ENCODE measurements at places on chromosomes 3 and 15.

- no peak for DNase-seq
These were observed 54.0 kb upstream of the DLG1 start for GRCh38 chr3:197352382-197352781.

GRCh38 chr15:57582090-57582489 lies 9.6 kb upstream of the MYZAP start:
- DNase-seq = no peak

DNA sequence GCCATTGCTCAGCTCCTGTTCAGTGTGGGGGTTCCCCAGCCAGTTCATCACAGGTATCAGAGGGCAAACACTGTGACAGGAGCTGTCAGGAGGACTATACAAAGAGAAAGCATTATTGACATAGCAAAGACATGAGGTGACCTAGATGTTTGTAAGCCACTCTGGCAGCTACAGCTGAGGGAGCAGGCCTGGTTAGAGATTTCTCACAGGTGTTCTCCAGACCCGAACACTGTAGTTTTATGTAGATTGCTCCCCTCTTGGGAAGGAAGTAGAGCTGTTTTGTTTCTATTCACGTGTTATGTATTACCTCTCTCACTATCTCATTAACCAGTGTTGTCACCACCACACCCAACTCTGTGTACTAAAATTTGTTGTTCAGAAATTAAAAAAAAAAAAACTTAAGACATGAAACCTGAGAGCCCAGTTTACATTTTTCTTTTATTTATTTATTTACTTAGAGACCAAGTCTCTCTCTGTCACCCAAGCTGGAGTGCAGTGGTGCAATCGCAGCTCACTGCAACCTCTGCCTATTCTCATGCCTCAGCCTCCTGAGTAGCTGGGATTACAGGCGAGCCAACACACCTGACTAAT lies 123.7 kb downstream of the RBPMS2 start:
- DNase-seq = peak; percentile 16

DNA sequence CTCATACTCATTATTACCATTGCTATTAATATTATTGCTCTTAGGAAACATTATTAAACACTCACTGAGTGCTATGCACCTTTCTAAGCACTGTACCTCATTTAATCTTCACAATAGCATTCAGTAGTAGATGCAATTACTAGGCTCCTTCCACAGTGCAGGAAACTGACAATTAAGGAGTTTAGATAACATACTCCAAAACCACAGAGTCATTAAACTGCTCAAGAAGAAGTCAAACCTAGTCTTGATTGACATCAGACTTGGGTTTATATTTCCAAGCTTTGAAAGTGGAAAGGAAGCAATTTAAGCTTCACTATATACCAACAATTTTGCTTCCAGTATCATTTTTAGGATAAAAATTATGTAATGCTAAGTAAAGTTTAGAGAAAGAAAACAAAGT lies 490.1 kb upstream of the ARRDC4 start:
- DNase-seq = no peak

GRCh38 chr3:10594915-10595314 lies 89.5 kb upstream of the ATP2B2 start:
- peak; percentile 5 for DNase-seq

- no peak for DNase-seq
These were observed 633.6 kb upstream of the UBE2E2 start for GRCh38 chr3:22569570-22569969.

GRCh38 chr15:70486451-70487386 lies 276.6 kb downstream of the UACA start:
- no peak for DNase-seq

GRCh38 chr3:81913886-81914663 lies 152.6 kb upstream of the GBE1 start:
- DNase-seq = no peak

DNA sequence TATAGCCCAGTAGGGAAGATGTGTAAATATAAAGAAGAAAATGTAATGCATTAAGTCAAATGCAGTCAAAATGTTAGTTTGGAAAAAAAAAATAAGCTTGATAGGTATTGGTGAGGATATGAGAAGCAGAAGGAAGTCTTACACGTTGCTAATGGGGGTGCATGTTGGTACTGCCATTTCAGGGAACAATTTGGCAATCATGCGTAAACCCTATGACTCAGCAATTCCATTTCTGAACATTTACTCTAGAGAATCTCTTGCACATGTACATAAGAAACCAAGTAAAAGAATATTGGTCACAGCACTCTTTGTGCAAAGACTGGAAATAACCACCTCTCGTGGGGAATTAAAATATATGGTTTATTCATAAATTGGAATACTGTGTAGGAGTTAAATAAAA lies 35.5 kb upstream of the TIMP4 start:
- DNase-seq = no peak

DNA sequence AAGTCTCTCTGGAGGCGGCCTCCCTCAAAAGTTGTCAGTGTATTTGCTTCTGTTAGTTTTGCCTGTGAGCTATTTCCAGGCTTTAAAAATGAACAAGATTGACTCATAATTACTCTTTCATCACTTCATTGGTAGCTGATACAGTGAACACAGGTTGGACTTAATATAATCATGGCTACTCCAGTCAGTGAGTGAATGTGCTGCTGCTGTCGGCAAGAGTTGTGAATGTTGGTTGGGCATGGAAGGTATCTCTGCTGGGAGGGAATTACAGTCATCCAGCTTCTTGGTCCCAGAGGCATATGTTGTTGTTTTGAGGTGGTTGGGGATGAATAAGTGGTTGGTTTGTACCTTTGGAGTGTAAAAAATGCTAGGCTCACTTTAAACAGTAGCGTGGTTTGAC lies 11.5 kb downstream of the TCF12 start:
- no peak for DNase-seq

DNA sequence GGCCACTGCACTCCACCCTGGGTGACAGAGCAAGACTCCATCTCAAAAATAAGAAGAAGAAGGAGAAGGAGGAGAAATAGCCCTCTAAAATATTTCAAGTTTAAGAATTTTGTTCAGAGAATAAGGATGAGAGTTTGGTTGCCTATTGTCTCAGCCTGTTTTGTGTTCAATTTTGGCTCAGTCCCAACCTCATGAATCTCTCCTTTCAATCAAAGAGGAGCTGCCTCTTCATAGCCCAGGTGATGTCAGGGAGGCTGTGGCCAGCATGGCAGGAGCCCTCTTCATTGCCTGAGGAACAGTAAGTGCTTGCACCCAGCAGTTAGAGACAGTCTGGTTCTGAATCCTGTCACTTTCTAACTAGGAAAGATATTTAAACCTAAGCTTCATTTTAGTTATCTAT lies 55.0 kb downstream of the BDH1 start:
- no peak for DNase-seq

- no peak for DNase-seq
These were observed 38.1 kb upstream of the LDHAL6B start for GRCh38 chr15:59168536-59168935.

GRCh38 chr3:66083096-66083678 lies 44.5 kb upstream of the MAGI1 start:
- no peak for DNase-seq

DNA sequence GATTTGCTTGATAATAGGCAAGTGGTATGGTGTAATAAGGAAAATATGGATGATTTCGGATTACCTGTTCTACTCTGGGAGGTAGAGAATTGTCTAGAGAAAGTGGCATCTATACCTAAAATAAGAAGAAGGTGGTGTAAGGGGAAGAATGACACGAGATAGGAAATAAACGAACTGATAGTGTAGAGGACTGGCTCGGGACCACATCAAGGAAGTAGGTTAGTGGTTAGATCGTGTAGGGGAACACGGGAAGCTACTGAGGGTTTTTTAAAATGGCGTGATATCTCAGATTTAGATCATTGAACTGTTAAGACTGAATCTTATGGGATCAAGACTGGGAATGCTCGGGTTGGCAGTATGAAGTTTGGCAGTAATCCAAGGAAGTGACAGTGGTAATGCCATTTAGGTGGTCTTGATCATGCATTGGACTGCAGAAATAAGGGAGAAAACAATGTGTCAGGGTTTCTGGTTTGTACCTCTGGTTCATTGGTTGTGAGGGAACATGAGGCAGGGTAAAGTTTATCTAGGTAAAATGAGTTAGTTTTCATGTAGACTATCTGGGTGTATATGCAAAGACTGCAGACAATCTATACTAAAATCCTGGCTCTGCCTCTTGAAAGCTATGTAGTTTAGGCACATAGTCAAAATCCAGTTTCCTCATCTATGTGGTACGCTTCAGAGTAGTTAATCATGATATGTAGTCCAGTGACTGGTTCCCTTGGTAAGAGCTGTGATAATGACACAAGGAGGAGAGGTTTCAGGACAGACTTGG lies 7.4 kb downstream of the RPL14 start:
- DNase-seq = no peak

DNA sequence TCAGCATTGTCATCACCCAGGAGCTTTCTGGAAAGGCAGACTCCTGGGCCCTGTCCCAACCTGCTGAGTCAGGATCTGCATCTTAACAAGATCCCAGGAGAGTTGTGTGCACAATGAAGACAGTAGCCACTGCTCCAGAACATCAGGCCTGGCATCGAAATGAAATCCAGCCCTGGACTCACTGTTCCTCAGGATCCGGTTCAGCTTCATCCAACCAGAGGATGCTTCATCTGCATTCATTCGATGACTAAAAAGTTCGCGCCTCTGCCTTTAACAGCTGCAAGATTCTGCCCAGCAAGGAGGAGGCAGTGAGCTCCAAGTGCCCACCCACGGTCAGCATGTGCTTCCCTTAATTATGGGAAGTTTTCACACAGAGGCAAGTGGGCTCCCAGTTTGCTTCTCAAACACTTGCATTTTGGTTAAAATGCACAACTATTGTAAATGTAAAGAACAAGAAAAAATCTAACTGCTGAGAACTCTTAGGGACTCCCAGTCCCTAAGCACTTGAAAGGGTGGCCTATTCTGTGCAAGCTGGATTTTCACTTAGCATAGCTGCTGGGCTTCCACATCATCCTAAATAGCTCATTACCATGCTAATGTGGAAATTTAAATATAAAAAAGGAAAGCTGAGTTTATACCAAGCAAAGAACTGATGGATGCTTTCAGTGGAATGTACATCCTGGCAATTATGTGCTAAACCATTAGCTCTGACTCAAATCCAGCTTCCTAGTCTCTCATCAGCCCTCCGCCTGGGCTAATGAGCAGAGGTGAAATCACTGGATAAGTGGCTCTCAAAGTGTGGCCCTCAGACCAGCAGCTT lies 25.5 kb upstream of the ESYT3 start:
- DNase-seq = no peak

DNA sequence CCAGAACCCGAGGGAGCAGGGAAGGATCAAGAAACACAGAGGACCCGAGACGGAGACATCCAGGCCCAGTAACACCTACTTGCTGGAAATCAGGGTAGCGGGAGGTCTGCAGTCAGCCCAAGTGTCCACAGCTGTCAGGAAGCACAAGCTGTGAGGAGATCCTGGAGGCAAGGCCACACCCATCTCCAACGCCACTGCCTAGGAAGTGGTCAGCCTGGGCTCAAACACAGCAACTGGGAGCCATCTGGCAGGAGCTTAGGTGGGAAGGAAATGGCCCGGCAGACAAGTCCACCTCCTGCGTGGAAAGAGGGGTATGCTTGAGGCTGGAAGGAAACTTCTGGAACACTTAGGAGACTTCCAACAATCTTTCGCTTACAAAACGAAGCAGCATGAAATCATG lies 407.1 kb downstream of the VPS13C start:
- DNase-seq = no peak

- no peak for DNase-seq
These were observed 4.9 kb upstream of the PCYT1A start for GRCh38 chr3:196292286-196292923.

DNA sequence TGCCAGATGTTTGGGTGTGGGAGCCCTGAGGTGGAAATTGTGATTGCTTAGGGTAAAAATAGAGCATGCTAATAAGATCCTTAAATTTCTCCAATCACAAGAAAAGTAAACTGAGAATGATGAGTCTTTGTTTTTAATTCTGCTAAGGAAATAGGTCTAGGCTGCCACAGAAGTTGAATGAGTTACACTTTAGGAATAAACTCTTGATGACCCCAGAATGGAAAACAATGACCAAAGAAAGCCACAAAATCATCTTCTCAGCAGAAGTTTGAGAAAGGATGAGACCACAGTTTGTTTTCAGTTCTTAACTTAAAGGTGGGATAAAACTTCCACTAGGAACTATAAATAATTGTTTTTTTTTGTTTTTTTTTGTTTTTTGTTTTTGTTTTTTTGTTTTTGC lies 164.6 kb upstream of the BCL6 start:
- DNase-seq = no peak

DNA sequence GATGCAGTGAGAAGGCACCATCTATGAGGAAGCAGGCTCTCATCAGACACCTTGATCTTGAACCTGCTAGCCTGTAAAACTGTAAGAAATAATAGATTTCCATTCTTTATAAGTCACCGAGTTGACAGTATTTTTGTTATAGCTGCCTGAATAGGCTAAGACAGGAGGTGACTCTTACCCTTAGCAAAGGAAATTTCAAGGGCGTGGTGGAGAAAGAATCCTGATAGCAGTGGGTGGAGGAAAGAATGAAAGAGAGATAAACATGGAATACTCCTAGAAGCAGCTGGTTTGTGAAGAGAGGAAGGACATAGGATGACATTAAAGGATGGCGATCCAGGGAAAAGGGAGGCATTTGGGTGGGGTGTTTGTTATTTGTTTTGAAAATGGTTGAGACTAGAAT lies 41.4 kb downstream of the SIDT1 start:
- DNase-seq = no peak

DNA sequence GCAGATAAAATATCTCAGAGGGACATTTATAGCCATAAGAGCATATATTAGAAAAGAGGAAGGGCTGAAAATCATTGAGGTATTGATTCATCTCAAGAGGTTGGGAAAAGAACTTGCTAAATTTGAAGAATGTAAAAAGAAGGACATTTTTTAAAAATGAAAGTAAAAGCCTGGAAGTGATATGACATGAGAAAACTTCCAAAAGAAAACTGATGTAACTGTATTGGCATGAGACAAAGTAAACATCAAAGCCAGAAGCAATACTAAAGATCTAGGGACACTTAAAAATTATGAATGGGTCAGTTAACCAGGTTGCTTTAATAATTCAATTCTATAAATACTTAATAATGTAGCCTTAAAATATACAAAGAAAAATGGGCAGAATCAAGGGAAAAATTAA lies 31.9 kb downstream of the CEP63 start:
- DNase-seq = no peak

DNA sequence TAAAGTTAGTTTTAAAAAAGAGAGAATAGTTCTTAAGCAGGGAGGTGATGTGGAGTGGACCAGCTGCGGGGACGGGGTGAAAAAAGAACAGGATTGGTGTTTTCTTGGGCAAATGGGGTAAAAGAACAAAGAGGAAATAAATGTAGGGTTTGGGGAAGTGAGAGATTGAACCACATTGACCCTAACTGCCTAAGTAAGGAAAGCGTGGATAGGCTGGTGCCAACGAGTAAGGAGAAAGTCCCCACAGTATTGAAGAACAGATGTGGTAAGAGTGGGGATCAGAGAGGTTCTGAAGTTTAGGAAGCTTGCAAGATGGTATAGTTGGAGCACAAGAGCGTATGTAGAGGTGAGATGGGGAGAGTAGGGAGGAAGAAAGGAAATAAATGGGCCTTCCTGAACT lies 17.0 kb downstream of the IREB2 start:
- no peak for DNase-seq

DNA sequence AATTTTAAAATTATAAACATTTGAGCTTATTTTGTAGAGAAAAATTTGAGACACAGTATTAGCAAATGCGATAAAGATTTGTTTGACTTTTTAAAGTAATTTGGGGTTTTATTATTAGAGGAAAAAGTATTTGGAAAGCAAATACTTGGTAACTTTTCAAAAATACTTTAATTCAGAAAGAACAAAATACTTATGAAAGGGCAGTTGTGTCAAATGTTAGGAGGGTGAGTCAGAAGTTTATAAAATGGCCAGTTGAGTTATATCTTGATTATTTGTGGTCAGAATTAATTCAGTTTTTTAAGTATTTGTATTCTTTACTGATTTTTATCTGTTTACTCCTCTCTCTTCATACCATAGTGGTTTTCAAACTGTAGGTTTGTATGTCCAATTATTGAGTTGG lies 12.1 kb downstream of the LACTB start:
- no peak for DNase-seq

Measured in stimulated activated CD8-positive, alpha-beta memory T cell treated with anti-CD3 and anti-CD28 coated beads, Interleukin-4, amount 100 ng/mL, for 1 hour (primary cell).